ENCODE measurements at places on chromosomes 16 and 17. TPM values are rescaled to one million over a fixed set of nuclear protein-coding genes. Genes with fewer than 3 reads are reported as not detected.

The C16orf54 gene
- 87.9 TPM for total RNA-seq

The TBC1D3 gene
- not detected for total RNA-seq

The PAFAH1B1 gene
- 106 TPM for total RNA-seq

The RASL10B gene
- total RNA-seq = 0.10 TPM

The CMTM1 gene
- 0.21 TPM for total RNA-seq

The TMED6 gene
- total RNA-seq = 1.0 TPM

The CCDC154 gene
- 0.21 TPM for total RNA-seq

The ASPA gene
- total RNA-seq = not detected

The EXOC3L1 gene
- total RNA-seq = 0.42 TPM

The CNTNAP4 gene
- 0.10 TPM for total RNA-seq

The NPIPA5 gene
- 2.0 TPM for total RNA-seq

The DNAH3 gene
- total RNA-seq = not detected

The SPNS3 gene
- total RNA-seq = 2.5 TPM

The WFDC1 gene
- total RNA-seq = 0.10 TPM

The PRDM7 gene
- not detected for total RNA-seq

The SEPHS2 gene
- 11.4 TPM for total RNA-seq

The EEF2K gene
- total RNA-seq = 9.0 TPM

The TP53TG3 gene
- not detected for total RNA-seq

The CHD9NB gene
- total RNA-seq = not detected

The LRRC37A3 gene
- 22.1 TPM for total RNA-seq

The C16orf92 gene
- total RNA-seq = not detected

The KIF2B gene
- total RNA-seq = not detected

The MC1R gene
- total RNA-seq = 2.7 TPM

The DNAH9 gene
- under 0.01 TPM for total RNA-seq

The AOC3 gene
- 0.21 TPM for total RNA-seq

The FKBP10 gene
- total RNA-seq = 0.21 TPM

The SHCBP1 gene
- 1.8 TPM for total RNA-seq

The HBA1 gene
- total RNA-seq = 28.3 TPM

The PPP1R27 gene
- total RNA-seq = not detected

The HOXB1 gene
- total RNA-seq = not detected

The SLC13A5 gene
- not detected for total RNA-seq

The LRRC75A gene
- 2.2 TPM for total RNA-seq

The CA4 gene
- total RNA-seq = not detected

The PDIA2 gene
- total RNA-seq = not detected

The SSTR5 gene
- total RNA-seq = not detected

The KRT27 gene
- total RNA-seq = not detected

The RTN4RL1 gene
- not detected for total RNA-seq

The CX3CL1 gene
- total RNA-seq = not detected

The CACNG5 gene
- total RNA-seq = not detected

The LGALS9B gene
- total RNA-seq = 0.52 TPM

The CYGB gene
- total RNA-seq = 0.21 TPM

The C17orf107 gene
- total RNA-seq = 26.4 TPM

The TMEM114 gene
- not detected for total RNA-seq

The GSG1L2 gene
- total RNA-seq = not detected

The FOXK2 gene
- total RNA-seq = 16.1 TPM

The ZDHHC7 gene
- total RNA-seq = 101 TPM

The COPZ2 gene
- total RNA-seq = 0.52 TPM

The CCDC200 gene
- 0.31 TPM for total RNA-seq

The CARHSP1 gene
- total RNA-seq = 22.4 TPM

The RHBDL3 gene
- total RNA-seq = 0.73 TPM

The CD300LB gene
- total RNA-seq = 44.3 TPM

The PRSS22 gene
- total RNA-seq = 0.21 TPM

The TCAP gene
- total RNA-seq = 1.0 TPM

The TPSG1 gene
- total RNA-seq = not detected

The CDK3 gene
- total RNA-seq = 1.8 TPM

The STX1B gene
- total RNA-seq = 0.63 TPM

The LPO gene
- not detected for total RNA-seq

The TBC1D3L gene
- total RNA-seq = 2.9 TPM

All from mononuclear cell (primary cell).